ENCODE measurements at places on chromosomes 7 and 10. TPM values are rescaled to one million over a fixed set of nuclear protein-coding genes. Genes with fewer than 3 reads are reported as not detected.
A peak's percentile ranks its signal among the peaks of the same experiment; 100 is the strongest.

The ENO4 gene
- total RNA-seq: not detected

GRCh38 chr10:115727129-115727528 is 545.9 kb downstream of the GFRA1 start:
- DNase-seq: no peak

GRCh38 chr7:81469153-81469868 is 300.5 kb downstream of the HGF start:
- DNase-seq: no peak

GRCh38 chr7:14073543-14073942 is 84.1 kb upstream of the ETV1 start:
- DNase-seq: no peak

The TAS2R3 gene
- total RNA-seq: 1.2 TPM

The OR13A1 gene
- total RNA-seq: 0.13 TPM

DNA sequence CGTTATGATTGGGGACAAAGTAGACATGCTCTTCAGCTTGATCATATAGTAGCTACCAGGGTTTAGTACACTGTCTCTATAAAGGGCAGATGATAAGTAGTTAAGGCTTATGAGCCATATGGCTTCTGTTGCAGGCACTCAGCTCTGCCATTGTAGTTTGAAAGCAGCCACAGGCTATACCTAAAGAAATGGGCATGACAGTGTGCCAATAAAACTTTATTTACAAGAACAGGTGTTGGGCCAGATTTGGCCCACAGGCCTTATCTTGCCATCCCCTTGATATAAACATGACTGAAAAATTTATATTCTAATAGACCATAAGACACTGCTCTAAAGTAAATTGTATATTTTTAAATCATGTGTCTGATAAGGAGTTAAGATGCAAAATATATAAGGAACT is 36.6 kb downstream of the GRK5 start:
- no peak for DNase-seq

DNA sequence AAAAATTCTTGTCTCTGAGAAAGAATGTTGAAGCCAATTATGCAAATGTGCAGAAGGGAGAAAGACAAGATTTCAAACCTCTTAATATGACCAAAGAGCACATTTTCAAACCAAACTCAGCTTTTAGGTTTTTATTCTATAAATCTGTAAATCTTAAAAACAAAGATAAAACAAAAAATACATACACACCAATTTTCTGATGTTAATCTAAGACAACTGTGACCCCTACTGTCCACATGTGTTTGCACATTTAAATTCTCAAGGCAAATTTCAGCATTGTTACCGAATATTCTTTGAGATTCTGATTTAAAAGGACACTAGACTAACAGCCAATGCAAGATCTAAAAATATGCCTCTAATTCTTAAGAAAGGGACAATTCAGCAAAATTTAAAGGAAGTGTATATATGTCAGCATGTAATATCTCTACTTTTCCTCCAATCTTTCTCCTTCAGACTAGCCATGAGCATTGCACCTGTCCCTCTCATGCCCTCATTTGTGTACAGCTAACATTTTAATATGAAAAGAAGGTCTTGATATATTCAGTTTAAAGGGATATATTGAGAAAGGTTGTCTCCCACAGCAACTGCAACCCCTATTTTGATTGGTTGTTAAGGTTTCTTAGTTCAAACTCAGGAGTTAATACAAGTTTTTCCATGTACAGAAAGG is 417.9 kb downstream of the IPMK start:
- no peak for DNase-seq

DNA sequence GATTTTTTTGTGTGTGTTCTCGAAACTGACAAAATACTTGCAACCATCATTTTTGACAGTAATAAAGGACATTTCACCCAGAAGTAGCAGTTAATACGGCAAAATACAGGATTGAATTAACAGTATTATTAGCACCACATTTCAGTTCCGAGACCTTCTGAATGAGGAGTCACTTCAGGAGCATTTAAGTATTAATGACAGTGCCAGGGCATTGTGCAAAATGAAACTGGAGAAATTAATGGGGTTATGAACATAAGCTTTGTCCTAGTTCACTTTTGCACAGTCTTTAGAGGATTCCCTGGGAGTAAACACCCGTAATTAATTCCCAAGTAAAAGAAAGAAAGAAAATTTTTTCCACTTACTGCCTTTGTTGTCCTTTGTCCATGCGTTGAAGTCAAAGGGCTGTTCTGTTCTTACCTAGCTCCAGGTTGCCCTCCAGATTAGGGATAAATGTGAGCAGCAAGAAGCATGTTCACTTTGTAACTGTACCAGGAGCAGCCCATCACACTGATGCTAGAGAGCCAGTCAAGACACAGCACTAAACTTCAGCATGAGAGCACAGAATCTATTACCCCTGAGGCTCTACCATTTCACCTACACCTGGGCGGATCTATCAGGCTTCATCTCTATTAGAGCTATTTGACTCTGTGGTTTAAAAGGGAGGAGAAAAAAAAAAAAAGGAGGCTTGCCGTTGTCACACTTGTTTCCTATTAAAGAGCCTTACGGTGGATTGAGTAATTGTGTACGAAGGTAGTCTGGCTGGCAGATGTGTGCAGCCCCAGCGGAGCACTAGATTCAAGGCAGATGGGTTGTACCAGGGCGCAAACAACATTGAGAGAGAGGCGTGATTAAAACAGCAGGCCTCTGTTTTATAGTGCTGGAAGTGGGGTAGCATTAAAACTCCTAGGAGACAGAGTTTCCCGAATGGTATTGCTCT is 297.8 kb upstream of the SEMA3A start:
- DNase-seq: no peak

The CCL24 gene
- 0.45 TPM for total RNA-seq

The CABCOCO1 gene
- total RNA-seq: not detected

- no peak for DNase-seq
These were observed 107.4 kb downstream of the ARID5B start for GRCh38 chr10:62008946-62009345.

DNA sequence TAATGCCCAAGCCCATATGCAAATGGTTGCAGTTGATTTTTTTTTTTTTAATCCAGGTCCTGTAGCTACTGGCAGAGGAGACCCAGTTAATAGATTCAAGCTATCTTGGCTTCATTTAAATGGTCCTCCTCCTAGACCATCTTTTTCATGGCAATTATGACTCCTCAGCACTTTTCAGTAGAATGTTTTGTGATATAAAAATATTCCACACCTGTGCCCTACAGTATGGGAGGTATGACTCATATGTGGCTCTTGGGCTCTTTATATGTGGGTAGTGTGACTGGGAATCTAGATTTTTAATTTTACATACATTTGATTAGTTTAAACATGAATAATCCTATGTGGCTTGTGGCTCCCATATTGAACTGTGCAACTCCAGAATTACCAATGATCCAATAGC is 80.1 kb downstream of the ITGB1 start:
- DNase-seq: no peak

The THSD7A gene
- total RNA-seq: 0.02 TPM

The CYP2E1 gene
- total RNA-seq: 1.0 TPM

The ATP5F1C gene
- 409 TPM for total RNA-seq

- DNase-seq: no peak
These were observed 64.5 kb downstream of the MCMBP start for GRCh38 chr10:119807960-119808697.

DNA sequence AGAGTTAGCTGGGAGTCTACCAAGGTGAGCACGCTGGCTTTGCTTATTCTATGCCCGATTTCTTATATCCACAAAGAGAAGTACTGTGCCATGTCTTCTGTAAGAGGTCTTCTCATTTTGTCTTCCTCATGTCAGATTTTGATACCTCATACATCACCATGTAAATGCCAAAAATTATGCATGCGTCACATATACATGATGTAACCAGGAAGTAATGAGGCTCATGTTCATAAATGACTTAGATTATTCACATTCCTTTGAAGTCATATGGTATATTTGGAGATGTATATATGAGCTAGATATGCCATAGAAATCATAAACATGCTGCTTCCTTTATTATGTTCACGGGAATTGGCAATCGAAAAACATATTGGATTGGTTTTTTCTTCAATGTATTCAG is 97.7 kb upstream of the CELF2 start:
- DNase-seq: no peak

GRCh38 chr7:72243329-72243728 is 168.8 kb downstream of the CALN1 start:
- no peak for DNase-seq

- no peak for DNase-seq
These were observed 137.0 kb downstream of the CD36 start for GRCh38 chr7:80775482-80775881.

DNA sequence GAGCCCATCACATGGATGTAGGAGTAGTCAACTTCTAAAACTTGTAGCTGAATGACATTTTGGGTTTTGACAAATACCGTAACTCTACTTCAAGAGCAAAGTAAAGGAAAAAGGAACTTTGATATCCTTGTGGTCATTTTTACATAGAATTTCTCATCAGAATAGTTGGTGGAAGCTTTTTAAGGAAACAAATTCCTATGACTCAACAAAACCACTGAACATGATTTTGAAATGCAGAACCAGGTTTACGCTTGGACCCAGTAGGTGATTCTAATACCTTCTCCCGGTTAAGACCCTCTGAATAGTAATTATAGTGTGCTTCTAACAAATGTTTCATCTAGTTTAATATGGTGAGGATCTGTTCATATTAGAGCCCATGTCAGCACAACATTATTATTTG is 307.8 kb downstream of the GPR37 start:
- no peak for DNase-seq

DNA sequence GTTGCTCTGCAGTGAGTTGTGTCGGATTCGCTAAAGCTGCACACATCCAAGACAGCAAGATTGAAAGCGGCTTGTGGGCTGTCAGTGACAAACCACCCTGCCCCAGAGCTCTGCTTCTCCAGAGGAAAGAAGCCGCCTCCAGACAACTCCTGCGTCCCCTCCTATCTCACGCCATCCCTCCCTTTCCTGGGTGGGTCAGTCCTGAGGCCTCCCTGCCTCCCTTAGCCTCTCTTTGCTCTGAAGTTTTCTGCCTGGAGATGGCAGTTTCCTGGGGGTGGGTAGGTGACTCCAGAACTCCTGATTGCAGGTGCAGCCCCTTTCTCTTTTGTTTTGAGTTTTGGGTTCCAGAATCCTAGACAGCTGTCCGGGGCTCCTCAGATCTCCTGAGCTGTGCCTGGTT is 78.7 kb downstream of the EMX2 start:
- DNase-seq: no peak

DNA sequence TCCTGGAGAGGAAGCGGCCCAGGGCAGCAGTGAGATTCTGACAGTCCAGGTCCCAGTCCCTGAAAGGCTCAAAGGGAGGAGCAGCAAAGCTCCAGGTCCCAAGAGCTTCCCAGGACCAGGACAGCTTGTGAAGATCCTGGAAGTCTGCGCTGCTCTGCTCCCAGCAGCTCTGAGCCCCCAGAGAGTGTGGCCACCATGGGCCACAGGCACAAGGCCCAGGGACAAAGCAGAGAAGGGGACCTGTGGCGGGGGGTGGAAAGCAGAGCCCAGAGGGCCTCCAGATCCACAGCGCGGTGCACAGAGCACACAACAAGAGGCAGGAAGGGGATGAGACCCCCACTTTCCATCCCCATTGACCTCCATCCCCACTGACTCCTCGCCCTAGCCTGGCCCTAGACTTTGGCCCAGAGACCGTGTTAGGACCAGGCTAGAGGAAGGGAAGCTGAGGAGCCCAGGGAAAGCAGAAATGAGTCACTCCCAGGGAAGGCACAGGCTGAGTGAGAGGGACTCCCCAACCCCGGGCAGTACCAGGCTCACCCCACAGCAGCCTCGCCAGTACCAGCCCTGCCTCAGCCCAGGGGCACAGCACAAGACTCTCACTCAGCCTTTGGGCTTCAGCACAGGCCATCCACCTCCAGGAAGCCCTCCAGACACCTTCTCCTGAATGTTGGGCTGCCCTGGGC is 75.5 kb downstream of the GRID1 start:
- no peak for DNase-seq

GRCh38 chr7:44936322-44936721 is 42.5 kb downstream of the MYO1G start:
- DNase-seq: no peak

DNA sequence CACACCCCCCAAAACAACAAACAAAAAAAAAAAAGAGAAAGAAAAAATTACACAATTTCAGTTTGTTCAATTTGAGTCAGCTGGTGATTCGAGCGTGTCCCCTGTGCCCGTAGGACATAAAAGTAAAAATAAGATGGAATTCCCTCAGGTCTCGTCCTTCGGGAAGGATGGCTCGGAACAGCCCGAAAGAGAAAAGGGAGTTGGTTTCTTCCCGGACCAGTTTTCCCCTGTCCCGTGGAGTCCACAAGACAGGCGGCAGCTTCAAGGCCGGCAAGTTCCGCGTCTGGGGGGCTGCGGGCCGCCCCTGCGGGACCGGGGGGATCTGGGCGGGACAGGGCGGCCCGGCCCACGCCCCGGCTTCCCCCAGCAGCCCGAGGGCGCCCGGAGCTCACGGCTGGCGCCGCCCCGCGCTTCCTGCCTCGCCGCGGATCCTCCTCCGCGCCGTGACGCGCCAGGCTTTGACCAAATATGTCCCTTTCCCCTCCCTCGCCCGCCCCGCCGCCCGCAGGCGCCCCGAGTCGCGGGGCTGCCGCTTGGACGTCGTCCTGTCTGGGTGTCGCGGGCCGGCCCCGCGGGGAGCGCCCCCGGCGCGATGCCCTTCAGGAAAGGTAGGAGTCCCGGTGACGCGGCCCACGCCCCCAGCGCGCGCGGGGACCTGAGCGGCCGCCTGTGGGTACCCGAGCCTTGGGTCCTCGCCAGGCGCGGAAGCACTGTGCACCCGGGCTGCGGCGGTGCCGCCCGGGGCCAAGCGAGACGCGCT is 55.8 kb downstream of the RBM17 start:
- peak; percentile 89 for DNase-seq

- no peak for DNase-seq
These were observed 12.9 kb downstream of the COL17A1 start for GRCh38 chr10:104072786-104073185.

GRCh38 chr7:71236230-71237105 is 104.5 kb downstream of the GALNT17 start:
- no peak for DNase-seq

The PNLIPRP1 gene
- 1.1 TPM for total RNA-seq

GRCh38 chr7:131109759-131110296 is 217.8 kb upstream of the MKLN1 start:
- DNase-seq: peak; percentile 96

The VWA2 gene
- not detected for total RNA-seq

- no peak for DNase-seq
These were observed 71.0 kb downstream of the PAXIP1 start for GRCh38 chr7:154931906-154932305.

The CLDN4 gene
- total RNA-seq: 0.63 TPM

The DGKI gene
- total RNA-seq: not detected

The TCAF2 gene
- 4.9 TPM for total RNA-seq

The AEBP1 gene
- total RNA-seq: 0.87 TPM

GRCh38 chr7:13990319-13990983 is 985 bp upstream of the ETV1 start:
- no peak for DNase-seq

The ZNF365 gene
- not detected for total RNA-seq

DNA sequence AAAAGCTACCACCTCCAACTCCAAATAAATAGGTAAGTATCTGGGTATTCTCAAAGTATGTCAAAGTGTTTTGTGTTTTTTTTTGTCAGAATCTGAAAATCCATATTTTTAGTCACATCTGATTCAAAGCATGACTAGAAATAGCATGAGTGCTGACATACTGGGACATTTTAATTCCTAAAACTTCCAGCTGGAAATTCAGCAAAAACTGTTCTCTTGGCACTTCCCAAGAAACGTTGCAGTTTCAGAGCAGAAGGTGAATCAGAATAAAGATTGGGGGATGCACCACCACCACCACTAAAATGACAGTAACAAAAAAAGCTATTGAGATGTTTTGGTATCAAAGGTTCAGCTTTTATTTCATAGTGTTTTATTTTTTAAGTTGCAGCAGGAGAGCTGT is 724.6 kb upstream of the CELF2 start:
- DNase-seq: no peak
